ENCODE measurements at places on chromosomes 11 and 22. TPM values are rescaled to one million over a fixed set of nuclear protein-coding genes. Genes with fewer than 3 reads are reported as not detected.
A peak's percentile ranks its signal among the peaks of the same experiment; 100 is the strongest.

IGHMBP2 gene
- polyA plus RNA-seq, result 12.2 TPM

GRCh38 chr22:39592081-39593065 lies 21.8 kb downstream of the CACNA1I start:
- DNase-seq, result peak; percentile 62

GRCh38 chr11:72066855-72067254 lies 13.5 kb downstream of the NUMA1 start:
- DNase-seq, result no peak

DNA sequence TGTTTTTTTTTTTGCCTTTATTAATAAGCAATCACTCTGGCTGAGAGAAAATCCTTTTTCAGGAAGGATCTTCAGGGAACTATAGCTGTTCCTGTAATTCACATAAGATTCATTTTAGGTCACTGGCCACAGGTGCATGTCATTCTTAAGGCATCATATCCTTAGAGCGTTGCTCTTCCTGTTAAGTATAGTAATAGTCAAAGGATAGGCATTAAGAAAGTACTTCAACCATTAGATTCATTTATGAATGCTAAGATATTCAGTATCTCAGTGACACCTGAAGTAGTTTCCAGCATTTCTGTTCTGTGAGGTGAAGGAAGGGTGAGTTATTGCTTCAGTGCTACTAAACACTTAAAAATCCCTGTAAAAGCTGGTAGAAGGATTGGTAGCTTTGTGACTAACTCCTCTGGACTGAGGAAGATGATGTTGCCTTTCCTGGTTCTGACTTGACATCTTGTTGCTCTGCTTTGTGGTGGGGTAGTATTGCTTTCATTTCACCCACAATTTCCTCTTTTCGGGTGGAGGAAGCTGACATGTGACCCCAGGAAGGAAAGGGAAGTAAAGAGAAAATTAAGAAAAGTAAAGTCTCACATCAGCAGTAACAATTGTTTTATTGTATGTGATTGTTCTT lies 34.7 kb downstream of the RNF169 start:
- DNase-seq, result no peak

DNA sequence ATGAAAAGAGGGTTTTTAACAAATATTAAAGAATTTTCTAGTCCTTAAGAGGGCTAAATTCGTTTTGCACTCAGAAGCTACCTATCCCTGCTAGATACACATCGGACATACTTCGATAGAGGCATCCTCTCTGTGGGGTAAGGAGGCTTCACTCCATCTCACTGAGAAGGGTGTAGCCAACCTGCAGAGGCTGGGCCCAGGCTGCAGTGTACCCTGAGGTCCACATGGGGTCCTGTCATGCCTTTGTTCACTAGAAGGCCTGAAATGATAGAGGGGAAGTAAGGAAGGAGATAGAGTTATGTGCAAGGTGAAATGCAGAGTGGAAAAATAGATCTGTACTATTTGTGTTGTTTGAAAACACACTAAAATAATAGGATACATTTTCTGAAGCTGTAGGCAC lies 45.6 kb downstream of the IGSF9B start:
- no peak for DNase-seq

- DNase-seq, result no peak
Measured at GRCh38 chr11:70662691-70663098, 264.4 kb downstream of the CTTN start.

KRTAP5-1 gene
- not detected for polyA plus RNA-seq
